ENCODE measurements at places on chromosomes 12 and 14.

DNA sequence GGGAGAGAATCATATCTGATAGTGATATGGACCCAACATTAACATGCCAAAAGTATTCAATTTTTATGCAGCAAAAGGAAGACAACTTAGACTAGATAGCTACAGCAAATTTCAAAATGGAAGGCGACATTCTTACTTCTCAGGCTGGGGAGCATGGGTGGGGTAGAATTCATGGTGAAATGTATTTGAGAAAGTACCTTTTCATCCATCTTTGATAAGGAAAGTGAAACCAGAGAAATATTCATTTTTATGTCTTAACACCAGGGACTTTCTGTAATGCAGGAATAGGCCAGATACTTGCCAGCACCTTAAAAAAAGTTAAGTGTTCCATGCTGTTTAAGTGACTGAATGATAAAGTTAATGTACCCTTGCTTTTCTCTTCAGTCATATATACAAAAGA, 13.4 kb downstream of the BTG1 start:
- DNase-seq = peak; percentile 54

- no peak for DNase-seq
Measured at GRCh38 chr12:84976133-84976532, 59.9 kb downstream of the TSPAN19 start.

DNA sequence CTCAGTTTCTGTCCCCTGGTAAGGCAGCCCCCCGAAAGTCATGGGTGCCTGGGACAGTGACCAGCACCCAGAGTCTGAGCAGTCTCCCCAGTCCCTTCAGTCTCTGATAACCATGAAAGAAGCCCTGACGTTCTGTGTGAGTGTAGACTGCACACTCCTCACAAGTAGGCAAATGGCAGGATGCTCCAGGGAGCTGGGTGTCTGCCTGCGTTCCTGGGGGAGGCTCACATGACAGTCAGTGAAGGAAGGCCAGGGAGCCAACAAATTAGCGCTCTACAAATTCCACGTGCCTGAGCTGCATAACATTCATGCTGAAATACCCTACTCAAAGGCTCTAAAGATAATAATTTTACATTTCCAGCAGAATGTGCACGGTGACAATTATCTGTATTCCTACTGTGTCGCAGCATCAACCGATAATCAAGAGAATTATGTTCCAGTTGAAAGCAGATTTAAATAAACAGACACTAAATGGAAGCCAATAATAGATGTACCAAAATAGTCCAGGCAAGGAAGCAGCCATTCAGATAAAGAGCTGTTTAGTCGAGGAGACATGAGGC, 56.3 kb downstream of the ASCL1 start:
- DNase-seq = no peak

- no peak for DNase-seq
Measured at GRCh38 chr12:14919455-14919854, 18.9 kb downstream of the ERP27 start.

GRCh38 chr14:51202914-51203665, 37.0 kb upstream of the TMX1 start:
- DNase-seq = no peak

DNA sequence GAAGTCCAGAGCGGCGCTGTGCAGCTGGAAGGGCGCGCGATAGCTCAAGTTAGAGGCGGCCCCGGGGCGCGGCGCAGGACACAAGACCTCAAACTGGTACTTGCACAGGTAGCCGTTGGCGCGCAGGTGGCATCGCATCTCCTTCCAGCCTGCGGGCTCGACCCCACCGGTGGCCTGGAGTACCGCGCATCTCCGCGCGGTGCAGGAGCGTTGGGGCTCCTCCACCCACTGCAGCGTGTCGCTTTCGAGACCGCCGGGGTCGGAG, 553 bp downstream of the CLEC14A start:
- no peak for DNase-seq

GRCh38 chr14:90658541-90658967, 157.7 kb downstream of the TTC7B start:
- peak; percentile 2 for DNase-seq

DNA sequence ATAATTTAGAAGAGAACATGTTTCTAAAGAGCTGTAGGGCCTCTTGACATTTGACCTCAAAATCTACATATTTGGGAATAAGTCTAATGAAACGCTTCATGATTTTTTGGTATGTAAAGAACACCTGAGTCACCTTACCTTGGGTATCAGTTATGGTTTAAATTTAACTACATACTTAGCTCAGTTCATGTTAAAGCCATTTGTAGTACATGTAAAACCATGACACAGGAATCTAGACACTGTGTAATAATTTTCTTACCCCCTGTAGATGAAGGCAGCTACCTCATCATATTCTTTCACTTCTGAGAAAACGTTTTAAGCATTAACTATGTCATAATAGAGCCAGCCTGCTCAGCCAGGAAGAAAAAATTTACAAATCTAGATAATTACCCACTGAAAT, 105.8 kb upstream of the CPNE8 start:
- DNase-seq = no peak

DNA sequence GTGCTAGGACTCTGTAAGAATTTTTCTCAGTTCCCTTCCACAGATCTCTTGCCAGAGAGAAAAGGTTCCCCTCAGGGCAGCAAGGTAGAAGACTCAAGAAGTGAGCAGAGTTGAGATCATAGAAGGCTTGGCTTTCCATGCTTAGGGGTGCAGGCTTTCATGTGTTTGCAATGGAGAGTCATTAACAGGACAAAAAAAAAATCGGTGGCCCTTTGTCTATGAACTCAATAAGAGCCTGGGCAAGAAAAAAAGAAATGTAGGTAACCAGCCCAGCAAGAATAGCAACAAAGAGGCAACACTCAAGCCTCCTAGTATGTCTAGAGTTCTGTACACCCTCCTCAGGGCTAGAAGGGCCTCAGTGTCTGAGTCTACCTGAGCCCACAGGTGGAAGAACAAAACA, 23.4 kb upstream of the LRP6 start:
- DNase-seq = no peak

DNA sequence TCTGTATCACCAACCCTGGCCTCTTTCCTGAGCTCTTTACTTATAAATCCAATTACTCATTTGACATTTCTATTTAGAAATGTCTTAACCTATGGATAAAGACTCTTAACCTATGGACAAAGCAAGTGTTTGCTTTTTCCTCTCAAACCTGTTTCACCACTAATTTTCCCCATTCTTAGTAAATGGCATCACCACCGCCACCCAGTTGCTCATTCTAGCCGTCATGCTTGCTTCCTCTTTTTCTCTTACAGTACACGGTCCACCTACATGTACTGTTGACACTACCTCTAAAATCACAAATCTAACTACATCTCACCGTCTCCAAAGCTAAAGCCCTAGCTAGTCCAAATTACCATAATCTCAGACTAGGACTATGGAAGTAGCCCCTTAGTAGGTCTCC, 60.0 kb downstream of the CAPS2 start:
- DNase-seq = no peak

DNA sequence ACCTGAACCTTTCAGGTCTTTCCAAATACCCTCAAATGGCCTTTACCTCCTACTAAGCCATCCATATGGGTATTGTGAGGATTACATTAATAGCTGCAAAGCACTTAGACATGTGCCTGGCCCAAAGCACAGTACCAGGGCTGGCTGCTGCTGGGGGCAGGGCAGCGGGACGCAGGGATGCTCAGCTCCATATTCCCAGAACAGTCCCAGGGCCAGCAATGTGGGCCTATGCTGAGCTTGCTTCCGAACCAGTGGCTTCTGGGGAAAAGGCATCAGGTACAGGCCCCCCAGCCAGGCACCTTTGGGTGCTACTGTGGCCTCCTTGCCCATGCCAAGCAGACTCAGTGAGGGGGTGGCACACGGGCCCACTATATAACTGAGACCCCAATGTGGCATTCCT, 10.4 kb downstream of the ACTN1 start:
- DNase-seq = no peak

- DNase-seq = no peak
Measured at GRCh38 chr12:56714431-56714929, 10.6 kb downstream of the NACA start.

- DNase-seq = no peak
Measured at GRCh38 chr14:89719366-89720075, 235.0 kb downstream of the EFCAB11 start.

DNA sequence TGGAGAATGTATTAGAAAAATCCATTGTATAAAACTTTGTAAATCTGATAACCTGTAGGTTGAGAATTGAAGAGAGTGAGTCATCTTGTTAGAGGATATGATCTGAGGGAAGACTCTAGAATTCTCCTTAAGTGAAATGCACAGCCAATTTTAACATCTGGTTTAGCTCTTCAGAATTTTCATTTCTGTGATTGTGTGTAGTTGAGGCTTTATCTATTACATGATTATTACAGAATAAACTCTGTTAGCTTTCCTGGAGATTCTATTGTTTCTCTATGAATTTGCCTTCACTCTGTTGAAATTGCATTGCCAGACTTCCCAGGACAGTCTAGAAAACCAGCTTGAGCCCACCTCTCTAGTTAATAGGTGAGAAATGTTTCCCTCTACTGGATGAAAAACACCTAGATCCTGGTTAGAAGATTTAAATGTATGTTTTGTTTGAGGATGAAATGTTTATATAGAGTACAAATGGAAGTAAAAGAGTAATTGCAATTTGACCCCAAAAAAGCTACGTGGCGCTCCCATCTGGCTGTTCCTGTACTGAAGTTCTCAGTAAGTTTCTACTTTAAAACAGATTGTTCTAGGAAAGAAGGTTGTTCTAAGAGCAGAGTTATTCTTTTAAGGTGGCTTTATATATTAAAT, 2.9 kb downstream of the NUDT4 start:
- DNase-seq = no peak

DNA sequence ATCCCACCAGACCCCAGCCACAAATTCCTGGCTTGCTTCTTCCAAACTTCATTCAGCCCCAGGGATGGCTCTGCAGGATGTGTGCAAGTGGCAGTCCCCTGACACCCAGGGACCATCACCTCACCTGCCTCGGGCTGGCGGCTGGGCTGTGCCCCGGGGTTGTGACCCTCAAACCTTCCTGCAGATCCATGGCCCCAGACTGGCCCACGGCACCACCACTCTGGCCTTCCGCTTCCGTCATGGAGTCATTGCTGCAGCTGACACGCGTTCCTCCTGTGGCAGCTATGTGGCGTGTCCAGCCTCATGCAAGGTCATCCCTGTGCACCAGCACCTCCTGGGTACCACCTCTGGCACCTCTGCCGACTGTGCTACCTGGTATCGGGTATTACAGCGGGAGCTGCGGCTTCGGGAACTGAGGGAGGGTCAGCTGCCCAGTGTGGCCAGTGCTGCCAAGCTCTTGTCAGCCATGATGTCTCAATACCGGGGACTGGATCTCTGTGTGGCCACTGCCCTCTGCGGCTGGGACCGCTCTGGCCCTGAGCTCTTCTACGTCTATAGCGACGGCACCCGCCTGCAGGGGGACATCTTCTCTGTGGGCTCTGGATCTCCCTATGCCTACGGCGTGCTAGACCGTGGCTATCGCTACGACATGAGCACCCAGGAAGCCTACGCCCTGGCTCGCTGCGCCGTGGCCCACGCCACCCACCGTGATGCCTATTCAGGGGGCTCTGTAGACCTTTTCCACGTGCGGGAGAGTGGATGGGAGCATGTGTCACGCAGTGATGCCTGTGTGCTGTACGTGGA, at the start of gene PSMB11:
Gene PSMB11, plus strand, starts transcription at position 51 of the 804 bp plus-strand sequence. Its CDS starts 14 bp downstream, at position 65.
- DNase-seq = no peak

DNA sequence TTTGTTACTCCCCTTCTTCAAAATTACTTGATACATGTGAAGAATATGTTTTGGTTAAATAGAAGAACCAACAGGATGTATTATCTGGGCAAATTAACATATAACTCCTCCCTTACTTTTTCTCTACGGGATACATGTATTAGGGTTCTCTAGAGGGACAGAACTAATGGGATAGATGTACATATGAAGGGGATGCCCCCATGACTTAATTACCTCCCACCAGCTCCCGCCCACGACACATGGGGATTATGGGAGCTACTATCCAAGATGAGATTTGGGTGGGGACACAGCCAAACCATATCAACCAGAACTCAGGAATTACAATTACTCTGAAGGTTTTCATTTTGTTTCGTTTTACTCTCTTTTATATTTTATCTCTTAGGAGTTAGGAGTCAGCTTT, 41.3 kb downstream of the VRK1 start:
- DNase-seq = no peak

DNA sequence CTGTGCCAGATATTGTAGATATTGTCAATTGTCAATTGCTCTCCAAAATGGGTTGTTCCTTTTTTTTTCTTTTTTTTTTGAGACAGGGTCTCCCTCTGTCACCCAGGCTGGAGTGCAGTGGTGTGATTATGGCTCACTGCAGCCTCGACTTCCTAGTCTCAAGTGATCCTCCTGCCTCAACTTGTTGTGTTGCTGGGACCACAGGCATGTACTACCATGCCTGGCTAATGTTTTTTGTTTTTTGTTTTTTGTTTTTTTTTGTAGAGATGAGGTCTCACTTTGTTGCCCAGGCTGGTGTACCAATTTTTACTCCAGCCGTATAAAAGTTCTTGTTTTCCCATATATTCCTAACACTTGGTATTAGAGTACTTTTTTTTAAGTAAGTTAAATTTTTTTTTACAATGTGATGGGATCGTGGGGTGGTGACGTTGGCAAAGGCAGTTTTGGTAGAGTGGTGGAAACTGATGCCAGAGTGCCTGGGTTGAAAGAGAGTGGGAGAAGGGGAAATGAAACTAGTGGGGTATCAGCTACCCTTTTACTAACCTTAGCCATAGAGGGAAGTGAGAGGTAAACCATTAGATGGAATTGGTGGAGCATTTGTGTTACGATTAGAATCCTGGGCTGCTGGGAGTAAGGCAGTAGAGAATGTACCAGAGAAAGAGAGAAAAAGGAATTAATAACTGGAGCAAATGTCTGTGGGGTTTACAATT, 33.0 kb upstream of the CFAP54 start:
- no peak for DNase-seq

DNA sequence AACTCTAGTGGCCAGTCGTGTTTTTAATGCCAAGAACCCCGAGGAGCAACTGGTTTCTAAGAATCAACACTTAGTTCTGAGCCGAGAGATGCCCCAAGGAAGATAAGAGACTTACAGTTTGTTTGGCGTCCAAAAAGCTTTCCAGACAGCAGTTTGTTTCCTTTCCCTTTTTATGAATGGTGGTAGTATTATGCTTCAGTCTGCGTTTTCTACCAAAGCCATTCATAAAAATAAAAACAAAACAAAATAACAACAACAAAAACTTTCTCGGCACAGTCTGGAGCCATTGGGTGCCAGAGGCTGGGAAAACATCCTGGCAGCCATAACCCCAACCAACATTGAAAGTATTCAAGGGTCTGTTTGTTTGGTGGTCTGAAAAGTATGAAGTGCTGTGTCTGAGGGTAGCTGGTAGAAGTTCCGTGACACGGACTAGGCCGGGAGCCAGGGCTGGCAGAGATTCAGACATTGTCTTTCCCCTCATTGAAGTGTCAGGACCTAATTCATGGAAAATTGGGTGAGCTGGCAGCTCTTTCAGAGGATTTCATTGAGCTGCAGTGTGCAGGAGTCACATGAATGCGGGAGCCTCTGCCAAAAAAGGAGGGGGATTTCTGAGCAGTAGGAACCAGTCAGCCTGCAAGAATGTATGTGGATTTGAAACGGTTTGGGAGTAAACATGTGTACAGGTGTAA, 124.2 kb downstream of the HMGA2 start:
- DNase-seq = no peak

GRCh38 chr12:76226397-76226796, 121.8 kb downstream of the BBS10 start:
- DNase-seq = no peak

- no peak for DNase-seq
Measured at GRCh38 chr12:114381177-114381576, 24.8 kb downstream of the TBX5 start.
